Bronchial epithelial cell (primary cell): ENCODE measurements at places on chromosomes 7 and 10.

- DNase-seq = no peak
Measured at GRCh38 chr10:56927701-56928100, 566.6 kb upstream of the ZWINT start.

DNA sequence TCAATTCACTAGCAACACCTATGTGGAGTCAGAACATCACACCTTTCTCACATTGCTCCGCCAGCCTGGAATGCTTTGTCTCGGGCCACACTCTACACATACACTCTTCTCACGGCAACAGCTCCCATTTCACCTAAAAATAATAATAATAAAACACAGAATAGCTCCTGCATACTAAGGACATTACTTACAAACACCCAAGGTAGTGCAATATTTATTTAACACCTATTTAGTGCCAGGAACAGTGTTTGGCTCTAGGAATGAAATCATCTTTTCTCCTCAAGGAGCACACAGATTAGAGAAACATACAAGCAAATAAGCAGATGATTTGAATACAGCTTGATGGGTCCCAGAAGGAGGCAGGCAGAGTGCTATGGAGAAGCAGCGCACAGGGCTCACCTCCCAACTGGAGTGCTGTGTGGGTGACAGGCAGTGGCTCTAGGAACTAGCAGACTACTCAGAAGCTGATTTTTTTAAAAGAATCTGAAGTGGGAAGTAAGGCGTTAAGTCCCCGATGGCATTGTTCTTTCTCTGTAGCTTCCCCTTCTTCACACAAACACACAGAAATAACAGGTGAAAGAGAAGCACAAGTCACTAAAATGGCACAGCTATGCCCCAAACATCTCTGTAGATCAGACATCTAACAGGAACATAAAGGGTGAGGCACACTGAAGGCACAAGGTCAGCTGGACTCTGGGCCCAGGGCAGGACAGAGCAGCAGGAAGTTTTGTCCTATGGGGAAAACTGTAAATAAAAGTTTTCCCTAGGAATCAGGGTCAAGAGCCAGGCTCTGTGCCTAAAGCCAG lies 16.7 kb downstream of the USP6NL start:
- DNase-seq = no peak

DNA sequence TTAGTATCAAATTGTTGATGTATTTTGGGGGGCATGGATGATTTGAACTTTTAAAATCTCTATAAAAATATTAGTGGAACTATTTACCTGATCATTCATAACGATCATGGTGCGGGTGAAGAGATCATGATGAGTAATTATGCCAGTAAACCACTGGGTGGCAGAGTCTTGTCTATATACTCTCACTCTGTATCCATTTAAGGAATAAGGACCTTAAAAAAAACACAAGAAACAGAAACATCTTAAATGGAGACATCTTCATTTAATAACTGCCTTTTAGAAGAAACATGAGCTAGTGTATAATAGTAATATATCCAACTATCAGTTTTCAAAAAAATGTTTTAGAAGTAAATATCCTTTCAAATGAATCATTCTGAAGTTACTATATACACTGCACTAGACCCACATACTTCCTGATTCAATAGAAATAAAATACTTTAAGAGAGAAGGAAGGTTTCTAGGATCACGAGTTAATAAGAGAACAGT lies 84.0 kb downstream of the NRBF2 start:
- DNase-seq = peak; percentile 68

- no peak for DNase-seq
Measured at GRCh38 chr7:35722054-35722849, 27.3 kb upstream of the HERPUD2 start.

- no peak for DNase-seq
Measured at GRCh38 chr10:24930427-24930826, 22.0 kb downstream of the PRTFDC1 start.

GRCh38 chr10:76523791-76524351 lies 1092.4 kb downstream of the LRMDA start:
- no peak for DNase-seq

- no peak for DNase-seq
Measured at GRCh38 chr10:77824908-77825307, 101.6 kb downstream of the DLG5 start.

DNA sequence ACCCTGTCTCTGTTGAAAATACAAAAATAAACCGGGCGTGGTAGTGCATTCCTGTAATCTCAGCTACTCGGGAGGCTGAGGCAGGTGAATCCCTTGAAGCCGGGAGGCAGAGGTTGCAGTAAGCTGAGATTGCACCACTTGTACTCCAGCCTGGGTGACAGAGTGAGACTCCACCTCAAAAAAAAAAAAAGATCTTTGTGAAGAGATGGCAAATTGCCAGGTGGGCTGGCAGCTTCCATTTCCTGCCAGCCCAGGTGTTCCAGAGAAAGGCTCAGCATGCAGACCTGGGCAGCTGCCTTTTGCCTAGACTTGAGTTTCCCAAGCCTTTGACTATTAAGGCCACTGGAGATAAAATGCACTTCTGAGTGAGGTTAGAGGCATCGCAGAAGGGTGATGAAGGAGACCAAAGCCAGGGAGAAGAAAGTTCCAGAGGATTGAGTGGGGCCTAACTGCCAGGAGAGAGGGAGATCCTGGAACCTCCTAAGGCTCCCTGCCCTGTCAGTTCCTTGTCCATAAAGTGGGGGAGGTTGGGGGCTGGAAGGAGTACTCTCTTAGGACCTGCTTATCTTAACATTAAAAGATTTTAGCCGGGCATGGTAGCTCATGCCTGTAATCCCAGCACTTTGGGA lies 10.0 kb upstream of the DDIT4 start:
- DNase-seq = peak; percentile 92
